ENCODE measurements at places on chromosomes 1 and 21. TPM values are rescaled to one million over a fixed set of nuclear protein-coding genes. Genes with fewer than 3 reads are reported as not detected.

EXO5 gene
- total RNA-seq = 17.9 TPM

FLG gene
- total RNA-seq = not detected

OR2T33 gene
- total RNA-seq = not detected

NGF gene
- total RNA-seq = not detected

NBPF14 gene
- 19.7 TPM for total RNA-seq

ZNF683 gene
- not detected for total RNA-seq

JAK1 gene
- total RNA-seq = 138 TPM

OLIG2 gene
- total RNA-seq = not detected

SEC16B gene
- total RNA-seq = 0.39 TPM

TFF2 gene
- 1.1 TPM for total RNA-seq

GJA9 gene
- total RNA-seq = 0.10 TPM

PLA2G2F gene
- not detected for total RNA-seq

CYP4A11 gene
- not detected for total RNA-seq

ATP13A2 gene
- total RNA-seq = 49.9 TPM

LAMB3 gene
- total RNA-seq = 0.85 TPM

KRTCAP2 gene
- total RNA-seq = 155 TPM

ANGPTL1 gene
- total RNA-seq = not detected

NEK2 gene
- 34.4 TPM for total RNA-seq

PLD5 gene
- total RNA-seq = not detected

CELA2A gene
- total RNA-seq = 0.72 TPM

PLCH2 gene
- total RNA-seq = 41.2 TPM

All from Panc1 (cell line).